ENCODE measurements at places on chromosomes 6 and 20. TPM values are rescaled to one million over a fixed set of nuclear protein-coding genes. Genes with fewer than 3 reads are reported as not detected.
A peak's percentile ranks its signal among the peaks of the same experiment; 100 is the strongest.

NT5E gene
- polyA plus RNA-seq: 3.5 TPM

AHI1 gene
- polyA plus RNA-seq: 47.5 TPM

MOG gene
- polyA plus RNA-seq: not detected

C6orf141 gene
- polyA plus RNA-seq: 0.75 TPM

CDYL gene
- 25.7 TPM for polyA plus RNA-seq

PRICKLE4 gene
- 3.5 TPM for polyA plus RNA-seq

SYNGAP1 gene
- polyA plus RNA-seq: 30.7 TPM

LRP11 gene
- 42.3 TPM for polyA plus RNA-seq

CGAS gene
- polyA plus RNA-seq: 3.1 TPM

GMPR gene
- 9.5 TPM for polyA plus RNA-seq

PDYN gene
- 0.23 TPM for polyA plus RNA-seq

FAM209B gene
- not detected for polyA plus RNA-seq

EEF1A2 gene
- polyA plus RNA-seq: 1.0 TPM

DNA sequence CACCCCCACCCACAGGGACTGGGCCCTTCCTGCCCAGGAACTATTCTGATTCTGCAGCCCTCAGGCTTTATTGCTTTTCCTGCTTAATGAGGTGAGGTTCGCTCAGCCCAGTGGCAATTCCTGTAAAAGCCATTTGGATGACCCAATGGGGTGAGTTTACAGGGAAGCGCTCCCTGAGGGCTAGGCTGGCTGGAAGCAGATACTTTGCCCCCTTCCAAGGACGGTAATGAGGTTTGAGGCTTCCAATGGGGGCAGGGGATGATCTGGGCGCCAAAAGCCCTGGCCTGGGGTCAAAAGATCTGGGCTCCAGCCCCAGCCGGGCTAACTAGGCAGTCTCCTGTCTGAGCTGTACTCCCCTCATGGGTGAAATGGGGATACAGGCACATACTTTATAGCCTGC is 41.8 kb downstream of the RIPOR3 start:
- DNase-seq: no peak

GRCh38 chr6:19603721-19604120 is 233.4 kb upstream of the ID4 start:
- no peak for DNase-seq

DNA sequence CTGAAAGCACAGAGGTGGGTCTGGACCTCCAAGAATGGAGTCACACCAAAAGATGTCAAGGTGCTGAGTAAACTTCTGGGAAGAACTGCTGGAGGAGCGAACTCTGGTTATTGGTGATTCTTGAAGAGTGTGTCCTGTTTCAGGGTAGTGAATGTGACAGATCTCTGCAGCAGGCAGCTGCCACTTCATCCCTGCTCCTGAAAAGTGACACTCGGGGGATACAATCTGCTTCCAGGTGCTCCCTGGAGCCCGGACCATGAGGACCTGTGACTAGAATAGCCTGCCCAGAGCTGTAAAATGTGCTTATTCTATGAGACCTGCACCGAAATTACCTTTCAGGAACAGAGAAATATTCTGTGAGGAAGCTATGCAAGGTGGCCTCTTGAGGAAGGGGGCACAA is 191.1 kb downstream of the FOXC1 start:
- DNase-seq: no peak

GRCh38 chr6:149766156-149766769 is 16.7 kb downstream of the PCMT1 start:
- DNase-seq: no peak

DNA sequence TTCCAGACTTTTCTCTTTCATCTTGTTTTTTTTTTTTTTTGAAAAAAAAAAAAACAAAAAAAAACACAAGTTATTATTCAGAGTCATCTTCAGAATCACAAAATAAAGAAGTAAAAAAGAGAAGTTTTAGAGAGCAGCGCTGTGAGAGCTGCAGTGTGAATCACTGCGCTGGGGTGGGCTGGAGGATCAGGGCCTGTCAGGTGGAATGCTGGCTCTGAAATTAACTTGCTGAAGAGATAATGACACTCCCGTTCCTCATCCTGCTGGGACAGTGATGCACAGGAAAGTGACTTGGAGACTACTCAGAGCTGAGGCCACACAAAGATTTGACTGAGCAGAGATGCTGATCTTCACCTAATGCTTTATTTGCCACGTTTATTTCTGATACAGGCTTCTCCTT is 42.7 kb upstream of the CLDN20 start:
- DNase-seq: no peak

GRCh38 chr6:52013035-52013434 is 74.4 kb downstream of the PKHD1 start:
- no peak for DNase-seq

DNA sequence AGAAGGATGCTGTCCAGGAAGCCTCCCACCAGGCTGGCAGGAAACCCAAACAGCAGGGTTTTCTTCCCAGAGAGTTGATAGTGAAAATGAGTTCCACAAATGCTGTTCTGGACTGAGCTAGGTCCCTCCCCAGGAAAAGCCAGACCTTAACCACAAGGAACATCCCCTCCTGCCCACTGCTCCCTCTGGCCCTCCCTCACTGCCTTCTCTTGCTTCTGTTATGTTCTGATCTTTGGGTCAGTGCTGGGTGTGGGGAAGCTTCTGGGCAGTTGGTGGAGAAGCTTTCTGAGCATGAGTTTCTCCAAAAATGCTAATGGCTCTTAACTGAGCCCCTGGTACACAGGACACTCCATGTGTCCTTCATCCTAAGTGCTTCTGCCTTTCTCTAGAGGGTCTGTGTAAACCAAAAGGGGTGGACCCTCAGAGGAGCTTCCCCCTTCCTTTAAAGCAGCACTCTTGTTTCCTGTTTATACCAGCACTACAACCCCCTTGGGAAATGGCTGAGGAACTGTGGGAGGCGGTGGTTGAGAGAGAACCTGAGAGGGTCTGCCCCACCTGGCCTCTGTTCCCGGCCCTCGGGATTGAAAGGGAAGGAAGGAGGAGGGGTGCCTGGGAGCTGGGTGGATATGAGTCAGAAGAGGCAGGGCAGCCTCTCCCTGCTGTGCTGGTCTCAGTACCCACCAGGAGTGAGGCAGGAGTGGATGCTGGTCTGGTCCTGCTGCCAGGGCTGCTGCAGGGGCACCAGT is 42.0 kb downstream of the CDS2 start:
- DNase-seq: no peak

DNA sequence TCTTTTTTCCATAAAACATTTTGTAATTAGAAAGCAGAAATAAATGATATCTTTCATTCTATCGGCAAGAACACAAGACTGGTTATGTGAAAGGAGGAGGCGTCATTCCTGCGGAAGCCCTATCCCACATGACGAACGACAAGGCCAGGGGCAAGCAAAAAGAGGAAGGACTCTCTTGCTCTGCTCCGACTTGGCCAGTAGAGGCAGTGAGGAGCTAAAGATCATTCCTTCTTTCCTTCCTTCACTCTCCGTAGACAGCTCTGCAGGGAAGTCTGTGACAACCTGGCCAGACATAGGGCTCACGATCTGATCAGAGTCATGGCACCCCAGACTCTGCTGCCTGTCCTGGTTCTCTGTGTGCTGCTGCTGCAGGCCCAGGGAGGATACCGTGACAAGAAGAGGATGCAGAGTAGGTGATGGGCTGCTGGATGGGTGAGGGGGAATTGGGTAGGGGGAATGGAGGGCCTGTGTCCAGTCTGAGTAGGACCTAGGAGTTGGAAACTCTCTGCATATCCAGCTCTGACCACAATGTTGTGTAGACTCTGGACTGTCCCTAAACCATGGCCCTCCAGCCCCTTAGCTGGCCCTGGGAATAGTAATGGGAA is at the start of gene WFDC10A:
Gene WFDC10A, plus strand, starts transcription at position 244 of the 605 bp plus-strand sequence. Its CDS starts 75 bp downstream, at position 319.
- DNase-seq: no peak

GRCh38 chr6:551829-552350 is 105.0 kb downstream of the HUS1B start:
- DNase-seq: no peak

GRCh38 chr6:117494283-117494682 is 11.8 kb downstream of the DCBLD1 start:
- DNase-seq: no peak

GRCh38 chr6:118283766-118284165 is 264.3 kb upstream of the PLN start:
- DNase-seq: no peak

DNA sequence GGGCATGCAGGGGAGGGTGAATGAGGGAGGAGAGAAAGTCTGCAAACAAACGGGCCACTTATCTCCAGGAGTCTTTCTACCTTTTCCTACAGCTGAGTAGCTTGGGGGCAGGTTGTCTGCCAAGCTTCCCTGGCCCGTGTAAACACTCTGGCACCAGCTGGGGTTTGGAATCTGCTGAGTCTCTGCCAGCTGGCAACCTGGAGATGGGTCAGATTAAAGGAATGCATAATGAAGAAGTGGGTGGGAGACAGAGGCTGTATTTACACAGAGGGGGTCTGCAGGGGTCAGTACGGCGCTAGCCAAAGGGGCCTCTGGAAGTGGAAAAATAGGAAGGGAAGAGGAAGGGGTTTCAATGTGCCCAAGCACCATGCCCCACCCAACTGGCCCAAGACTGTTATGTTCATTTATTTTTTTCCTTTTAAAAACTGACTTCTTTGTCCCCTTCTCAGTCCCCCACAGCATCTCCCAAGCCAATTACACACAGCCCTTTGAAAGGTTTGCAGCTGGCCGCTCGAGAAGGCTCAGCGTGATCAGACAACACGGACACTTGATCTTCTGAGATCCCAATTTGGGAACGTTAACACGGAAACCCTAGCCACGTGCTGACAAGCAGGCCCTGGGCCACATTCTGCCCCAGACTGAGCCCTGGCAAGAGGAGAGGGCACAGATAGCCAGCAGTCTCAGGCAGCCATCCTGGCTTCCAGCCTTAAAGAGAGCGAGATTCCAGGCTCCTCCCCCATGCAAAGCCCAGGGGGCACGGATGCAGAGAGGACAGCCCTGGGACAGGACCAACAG is 25.2 kb downstream of the TRAM2 start:
- DNase-seq: peak; percentile 36

GRCh38 chr6:90202156-90202555 is 94.5 kb downstream of the BACH2 start:
- DNase-seq: no peak

- DNase-seq: no peak
Observed at GRCh38 chr6:44012078-44012493, 115.2 kb downstream of the MRPL14 start.

DNA sequence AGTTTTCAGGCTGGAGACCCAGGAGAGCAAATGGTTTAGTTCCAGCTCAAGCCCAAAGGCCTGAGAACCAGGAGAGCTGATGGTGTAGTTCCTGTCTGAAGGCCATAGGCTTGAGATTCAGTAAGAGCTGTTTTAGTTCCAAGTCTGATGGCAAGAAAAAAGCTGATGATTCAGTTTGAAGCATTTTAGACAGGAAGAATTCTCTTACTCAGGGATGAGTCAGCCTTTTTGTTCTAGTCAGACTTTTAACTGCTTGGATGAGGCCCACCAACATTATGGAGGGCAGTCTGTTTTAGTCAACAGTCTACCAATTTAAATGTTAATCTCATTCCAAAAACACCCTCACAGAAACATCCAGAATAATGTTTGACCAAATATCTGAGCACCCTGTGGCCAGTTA is 2.5 kb downstream of the ZSCAN26 start:
- DNase-seq: no peak

DNA sequence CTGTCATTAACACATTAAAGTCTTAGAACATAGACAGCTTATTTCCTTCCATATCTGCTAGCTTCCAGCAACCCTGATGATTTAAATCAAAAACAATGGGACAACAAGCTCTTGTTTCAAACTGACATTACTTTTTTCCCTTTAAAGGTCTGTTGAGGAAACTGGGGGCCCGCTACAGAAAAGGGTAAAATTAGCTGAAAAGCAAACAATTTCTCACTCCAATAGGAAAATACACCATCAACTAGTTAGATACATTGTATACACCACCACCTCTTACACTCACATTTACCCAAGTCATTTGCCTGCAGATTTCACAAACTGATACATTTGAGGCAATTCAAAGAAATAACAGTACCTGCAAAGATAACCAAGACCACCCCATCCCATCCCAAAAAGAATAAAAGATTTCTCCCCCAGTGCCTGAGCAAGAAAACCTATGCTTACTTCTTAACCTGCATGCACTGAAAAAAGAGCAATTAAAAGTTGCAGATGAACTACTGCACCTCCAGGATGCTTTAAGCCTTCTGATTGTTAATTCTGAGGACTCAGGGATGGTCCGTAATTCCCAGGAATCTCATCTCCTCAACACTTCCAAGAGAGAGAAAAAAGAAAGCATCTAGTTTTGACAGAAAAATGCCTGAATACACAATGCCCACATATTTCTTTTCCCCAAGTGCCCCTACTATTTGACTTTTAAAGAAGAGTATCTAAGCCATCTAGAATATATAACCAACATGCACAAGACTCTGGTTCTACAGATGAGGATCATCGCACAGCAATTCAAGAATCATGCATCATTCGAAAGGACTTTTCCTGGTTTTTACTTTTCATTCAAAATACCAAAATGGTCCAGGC is 5.6 kb downstream of the ZMYND8 start:
- peak; percentile 8 for DNase-seq

DNA sequence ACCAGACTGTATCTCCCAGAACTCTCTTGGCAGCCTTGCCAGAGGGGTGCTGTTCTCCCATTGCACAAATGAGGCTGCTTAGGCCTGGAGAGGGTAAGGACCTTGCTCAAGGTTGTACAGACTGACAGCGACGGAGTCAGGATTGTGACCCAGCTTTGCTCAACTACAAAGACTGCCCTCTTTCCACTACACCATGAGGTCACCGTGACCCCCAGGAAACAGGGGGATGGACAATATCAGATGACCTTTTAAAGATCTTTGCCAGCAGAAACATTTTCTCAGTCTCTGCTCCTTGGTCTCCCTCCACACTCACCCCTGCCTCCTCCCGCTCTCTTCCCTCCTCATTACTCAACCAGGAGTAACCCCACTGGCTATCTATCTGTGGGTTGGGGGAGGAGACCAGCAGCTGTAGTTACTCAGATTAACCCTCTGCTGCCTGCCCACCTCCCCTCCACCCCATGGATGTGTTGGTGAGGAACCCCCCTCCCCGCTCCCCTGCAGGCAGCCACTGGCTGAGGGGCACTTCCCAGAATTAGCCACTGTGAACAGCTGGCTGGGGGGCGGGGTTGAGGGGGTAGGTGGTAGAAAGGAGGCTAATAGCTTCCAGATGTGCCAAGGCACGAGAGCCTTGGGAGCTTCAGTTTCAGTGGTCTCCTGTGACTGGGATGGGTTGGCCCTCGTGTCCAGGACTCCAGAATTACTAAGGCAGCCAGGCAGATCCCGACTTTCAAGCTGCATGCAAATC is 26.9 kb upstream of the MRPS18A start:
- DNase-seq: no peak

Measured in right renal pelvis (tissue), 4 donors.